ENCODE measurements at places on chromosomes 7 and 10.

DNA sequence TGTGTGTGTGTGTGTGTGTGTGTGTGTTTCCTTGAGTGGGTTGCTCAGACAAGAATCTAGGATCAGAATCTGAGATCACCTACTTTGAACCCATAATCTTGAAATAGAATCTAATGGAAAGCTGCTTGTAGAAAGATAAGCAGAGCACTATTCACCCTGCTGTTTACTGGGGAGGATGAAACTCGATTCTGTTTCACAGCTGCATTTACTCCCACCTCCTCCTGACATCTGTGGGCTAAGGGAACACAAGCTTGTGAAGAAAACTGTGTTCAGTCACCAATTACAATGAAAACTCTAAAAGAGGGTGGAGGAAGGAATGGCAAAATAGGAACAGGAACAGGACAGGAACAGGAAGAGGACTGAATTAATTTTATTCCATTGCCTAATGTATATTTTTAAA is 269.5 kb downstream of the TSPAN12 start:
- no peak for DNase-seq

DNA sequence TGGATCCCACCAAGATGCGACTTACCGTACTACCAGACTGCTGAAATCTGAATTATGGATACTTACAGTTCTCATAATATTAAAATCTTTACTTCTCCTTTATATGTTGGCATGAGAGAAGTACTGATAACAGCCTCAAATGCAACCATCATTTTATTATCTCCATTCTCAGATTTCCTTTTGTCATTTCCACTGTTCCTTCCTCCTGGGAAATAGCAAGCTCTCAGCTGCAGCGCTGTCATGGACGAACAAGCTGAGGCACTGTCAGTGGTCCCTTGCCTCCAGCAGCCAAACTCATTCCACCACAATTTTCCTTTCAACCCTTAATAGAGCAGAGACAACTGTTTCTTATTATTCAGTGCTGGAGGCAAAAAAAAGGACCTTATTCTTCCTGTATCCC is 478.4 kb downstream of the ARL4A start:
- DNase-seq, result no peak

GRCh38 chr10:522350-522749 is 167.1 kb downstream of the DIP2C start:
- no peak for DNase-seq

DNA sequence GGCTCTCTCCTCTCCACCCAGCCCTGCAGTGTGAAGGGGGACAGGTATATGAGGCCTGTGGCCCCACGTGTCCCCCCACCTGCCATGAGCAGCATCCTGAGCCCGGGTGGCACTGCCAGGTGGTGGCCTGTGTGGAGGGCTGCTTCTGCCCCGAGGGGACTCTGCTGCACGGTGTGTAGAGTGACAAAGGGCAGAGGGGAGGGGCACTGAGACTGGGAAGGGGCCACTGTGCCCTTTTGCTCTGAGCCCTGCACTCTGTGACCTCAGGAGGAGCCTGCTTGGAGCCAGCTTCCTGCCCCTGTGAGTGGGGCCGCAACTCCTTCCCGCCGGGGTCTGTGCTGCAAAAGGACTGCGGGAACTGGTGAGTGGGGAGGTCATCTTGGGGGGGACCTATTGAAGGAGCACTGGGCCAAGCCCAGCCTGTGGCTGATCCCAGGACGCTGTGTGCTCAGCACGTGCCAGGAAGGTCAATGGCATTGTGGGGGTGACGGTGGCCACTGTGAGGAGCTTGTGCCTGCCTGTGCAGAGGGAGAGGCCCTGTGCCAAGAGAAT is 15.0 kb upstream of the ZNF467 start:
- no peak for DNase-seq

GRCh38 chr7:129667116-129667515 is 55.6 kb downstream of the NRF1 start:
- no peak for DNase-seq

DNA sequence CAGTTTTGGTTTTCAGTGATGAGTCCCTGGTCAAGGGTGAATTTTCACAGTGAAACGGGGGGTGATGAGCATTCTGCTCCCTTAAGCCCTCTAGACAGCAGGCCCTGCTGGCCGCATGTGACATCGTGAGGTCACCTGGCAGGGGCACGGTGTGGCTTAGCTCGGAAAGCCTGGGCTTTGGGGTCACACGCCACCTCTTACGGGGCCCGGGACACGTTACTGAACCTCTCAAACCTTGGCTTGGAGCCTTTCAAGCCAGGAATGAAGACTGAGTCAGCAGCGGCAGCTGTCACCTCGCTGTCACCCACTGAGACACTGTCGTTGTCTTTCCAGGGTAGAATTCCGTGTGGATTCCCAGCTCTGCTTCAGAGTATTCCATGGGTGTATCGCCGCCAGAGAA is 4.1 kb downstream of the GET4 start:
- no peak for DNase-seq

GRCh38 chr10:76436981-76437380 is 1005.6 kb downstream of the LRMDA start:
- no peak for DNase-seq

- no peak for DNase-seq
These were observed 68.4 kb upstream of the TMEM229A start for GRCh38 chr7:124101173-124101768.

DNA sequence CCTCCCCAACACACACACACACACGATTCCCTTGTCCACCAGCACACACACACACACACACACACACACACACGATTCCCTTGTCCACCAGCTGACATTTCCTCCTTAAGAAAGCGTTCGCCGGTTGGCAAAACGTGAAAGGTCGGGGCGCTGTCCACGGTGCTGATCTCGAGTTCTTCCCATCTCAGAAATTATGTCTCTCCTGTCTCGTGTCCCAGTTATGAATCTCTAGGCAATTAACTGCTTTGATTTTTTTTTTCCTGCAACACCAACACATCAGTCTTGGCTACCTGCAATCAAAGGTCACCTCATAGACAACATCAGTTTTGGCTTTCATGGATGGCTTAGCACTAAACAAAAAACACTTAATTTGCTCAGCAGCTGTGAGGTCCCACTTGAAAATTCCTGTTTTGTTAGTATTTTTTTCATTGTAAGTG is 1.9 kb downstream of the INA start:
- no peak for DNase-seq

DNA sequence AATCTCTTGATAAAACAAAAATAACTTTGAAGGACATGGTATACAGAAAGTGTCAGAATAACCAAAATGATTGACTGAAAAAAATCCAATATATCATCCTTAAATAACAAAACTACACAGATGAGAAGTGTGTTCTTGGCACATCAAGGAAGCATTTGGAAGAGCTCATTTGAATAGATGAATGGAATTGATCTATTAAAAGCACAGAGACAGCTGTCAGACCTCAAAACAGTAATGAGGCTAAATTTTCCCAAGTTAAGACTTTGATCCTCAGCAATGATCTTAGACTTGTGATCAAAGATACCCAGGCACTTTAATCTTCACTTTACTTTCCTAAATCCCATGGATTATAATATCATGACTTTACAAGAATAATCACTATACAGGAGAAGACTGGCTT is 395.4 kb upstream of the NFE2L3 start:
- no peak for DNase-seq

- no peak for DNase-seq
These were observed 752 bp downstream of the DRGX start for GRCh38 chr10:49394933-49395740.

DNA sequence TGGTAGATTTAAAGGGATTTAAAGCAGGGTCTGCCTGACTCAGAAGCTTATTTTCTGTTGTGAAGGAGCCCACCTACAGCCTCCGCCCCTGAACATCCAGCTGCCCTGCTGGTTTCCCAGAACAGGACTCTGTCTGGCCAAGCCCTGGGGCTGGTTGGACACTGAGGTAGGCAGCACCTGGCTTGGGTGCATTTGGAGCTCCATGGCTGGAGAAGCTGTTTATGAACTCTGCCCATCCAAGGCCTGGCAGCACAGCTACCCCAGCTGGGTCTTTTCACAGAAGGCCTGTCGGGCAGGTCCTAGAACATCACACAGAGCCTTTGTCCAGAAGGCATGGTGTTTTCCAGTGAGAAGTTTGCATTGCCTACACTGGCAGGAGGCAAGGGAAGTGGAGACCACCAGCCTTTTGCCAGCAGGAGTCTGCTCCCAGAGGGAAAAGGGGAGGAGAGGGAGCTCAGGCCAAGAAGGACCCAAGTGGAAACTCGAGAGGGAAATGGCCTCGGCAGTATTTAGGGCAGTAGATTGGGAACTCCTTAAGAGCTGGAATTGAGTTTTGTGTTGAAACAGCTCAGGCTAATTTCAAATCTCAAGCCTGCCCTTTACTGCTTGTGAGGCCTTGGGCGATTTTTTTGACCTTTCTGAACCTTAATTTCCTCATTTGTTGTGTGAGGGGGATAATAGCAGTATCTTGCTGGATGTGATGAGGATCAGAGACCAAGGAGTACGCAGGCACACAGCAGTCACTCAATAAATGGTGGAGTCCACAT is 12.3 kb upstream of the PDCD4 start:
- DNase-seq, result no peak

DNA sequence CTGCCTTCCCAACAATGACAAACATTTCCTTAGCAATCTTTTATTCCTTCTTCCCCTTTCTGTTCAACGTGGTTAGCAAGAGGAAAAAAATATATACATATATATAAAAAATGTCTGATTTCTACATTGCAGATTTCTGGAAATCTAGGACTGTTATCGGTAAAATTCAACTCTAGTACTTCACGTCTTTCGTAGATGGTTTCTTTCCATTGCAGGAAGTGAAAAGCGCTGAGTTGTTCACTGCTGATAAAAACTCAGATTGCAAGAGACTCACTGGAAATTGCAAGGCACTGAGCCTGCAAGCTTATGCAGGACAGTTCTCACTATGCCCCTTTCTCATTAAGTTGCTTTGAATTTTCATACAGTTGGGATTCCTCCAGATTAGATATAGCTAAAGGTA is 23.9 kb downstream of the KIN start:
- DNase-seq, result no peak

DNA sequence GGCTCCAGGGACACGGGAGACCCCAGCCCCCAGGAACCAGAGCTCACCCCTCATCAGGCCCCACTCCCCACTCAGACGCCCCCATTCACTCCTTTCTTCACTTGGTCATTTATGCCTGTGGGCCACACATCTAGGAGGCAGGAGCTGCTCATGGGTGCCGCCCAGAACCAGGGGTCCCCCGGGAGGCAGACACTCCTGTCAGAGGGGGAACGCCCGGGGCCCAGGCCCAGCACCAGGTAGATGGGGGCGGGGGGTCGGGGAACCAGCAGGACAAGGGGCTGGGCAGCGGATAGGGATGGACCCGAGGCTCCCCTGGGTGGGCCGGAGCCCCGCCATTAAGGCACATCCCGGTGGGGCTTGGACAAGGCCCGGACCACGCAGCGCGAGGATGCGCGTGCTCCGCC is 11.8 kb downstream of the CALY start:
- no peak for DNase-seq

- no peak for DNase-seq
These were observed 25.0 kb upstream of the PAXIP1 start for GRCh38 chr7:155027879-155028278.

DNA sequence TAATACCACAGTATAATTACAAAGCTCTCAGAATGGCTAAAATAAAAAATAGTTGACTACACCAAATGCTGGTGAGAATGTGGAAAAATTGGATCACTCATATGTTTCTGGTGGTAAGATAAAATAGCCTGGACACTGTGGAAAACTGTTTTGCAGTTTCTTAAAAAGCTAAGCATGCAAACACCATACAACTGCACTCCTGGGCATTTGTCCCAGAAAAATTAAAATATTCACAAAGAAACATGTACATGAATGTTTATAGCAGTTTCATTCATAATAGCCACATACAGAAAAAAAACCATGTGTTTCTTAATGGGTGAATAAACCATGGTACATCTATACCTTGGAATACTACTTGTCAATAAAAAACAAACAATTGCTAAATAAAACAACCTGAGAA is 172.9 kb downstream of the AHR start:
- no peak for DNase-seq

- DNase-seq, result no peak
These were observed 5.9 kb downstream of the PPP1R3A start for GRCh38 chr7:113912876-113913275.

- DNase-seq, result peak; percentile 5
These were observed 945 bp upstream of the RHEB start for GRCh38 chr7:151520419-151521261.

GRCh38 chr7:112154690-112155089 is 51.5 kb downstream of the DOCK4 start:
- no peak for DNase-seq
